ENCODE measurements at places on chromosomes 3 and 15.

DNA sequence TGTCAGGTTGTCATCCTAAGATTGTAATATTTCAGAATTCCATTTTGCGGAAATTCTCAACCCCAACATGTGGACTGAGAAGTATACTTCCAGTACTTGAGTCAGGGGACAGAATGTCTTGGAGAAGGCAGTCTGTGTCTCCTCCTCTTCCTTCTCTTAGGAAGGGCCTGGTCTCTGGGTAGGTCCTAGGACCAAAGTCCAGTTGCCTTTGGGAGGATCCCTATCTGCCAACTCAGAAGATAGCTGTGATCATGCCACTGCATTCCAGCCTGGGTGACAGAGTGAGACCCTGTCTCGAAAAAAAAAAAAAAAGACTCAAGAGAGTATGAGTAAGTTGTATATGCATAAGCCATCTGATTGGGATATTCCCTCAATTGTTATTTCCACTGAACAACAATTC, 23.9 kb upstream of the FAM3D start:
- DNase-seq, result no peak

DNA sequence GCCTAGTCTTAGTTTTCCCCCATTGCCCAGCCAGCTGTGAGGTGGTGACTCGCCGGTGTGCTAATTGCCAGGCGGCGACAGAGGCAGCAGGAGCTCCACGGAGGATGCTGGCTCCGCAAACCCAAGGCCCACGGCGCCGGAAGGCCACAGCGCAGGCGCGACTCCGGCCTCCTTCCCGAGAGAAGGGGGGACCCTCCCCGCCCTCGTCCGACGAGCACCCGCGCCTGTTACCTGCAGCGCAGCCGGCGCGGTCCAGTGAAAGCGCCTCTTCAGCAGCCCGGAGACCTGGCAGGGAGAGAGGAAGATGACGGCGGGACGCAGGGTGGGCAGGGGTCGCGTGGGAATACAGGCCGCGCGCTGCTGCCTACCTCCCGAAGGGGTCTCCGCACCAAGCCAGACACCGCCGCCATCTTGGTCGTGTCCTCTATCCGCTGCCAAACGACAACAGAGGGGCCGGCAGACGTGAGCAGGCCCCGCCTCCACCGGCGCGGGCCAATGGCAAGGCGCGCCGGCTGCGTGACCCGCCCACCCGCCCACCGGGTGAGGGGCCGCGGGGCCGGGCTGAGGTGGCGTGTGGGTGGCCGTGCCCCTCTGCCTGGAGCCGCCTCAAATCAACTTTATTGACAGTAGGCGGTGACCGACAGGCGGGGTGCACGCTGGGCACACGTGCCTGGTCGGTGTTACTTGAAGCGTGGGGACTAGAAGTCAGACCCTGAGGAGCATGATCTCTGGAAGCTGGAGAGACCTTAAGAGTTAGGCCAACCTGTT, at the start of gene PDHB:
TSS of gene PDHB (minus strand) at position 433 of the 768 bp plus-strand sequence. CDS start at position 410, 23 bp downstream.
- DNase-seq, result peak; percentile 87

DNA sequence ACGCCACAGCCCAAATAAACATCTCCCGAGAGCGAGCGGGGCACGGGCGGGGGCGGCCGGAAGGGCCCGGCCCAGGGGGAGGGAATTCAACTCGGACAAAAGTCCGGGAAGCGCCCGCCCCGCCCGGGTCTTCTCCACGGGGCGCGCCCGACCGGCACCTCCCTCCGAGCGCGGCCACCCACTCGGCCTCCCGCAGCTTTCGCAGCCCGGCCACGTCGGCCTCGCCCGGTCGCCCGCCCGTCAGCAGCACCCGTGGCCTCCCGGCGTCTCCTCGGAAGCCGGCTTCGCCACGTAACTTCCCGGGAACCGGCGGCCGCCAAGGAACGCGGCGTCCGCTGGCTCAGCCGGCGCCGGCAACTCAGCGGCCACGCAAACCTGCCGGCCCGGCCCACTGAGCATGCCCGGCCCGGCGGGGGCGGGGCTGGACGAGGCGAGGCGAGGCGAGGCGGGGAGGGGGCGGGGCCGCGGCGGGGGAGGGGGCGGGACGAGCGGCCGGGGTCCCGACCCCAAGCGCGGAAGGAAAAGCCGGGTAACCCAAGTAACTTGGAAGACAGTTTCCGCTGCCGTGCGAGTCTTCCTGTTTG, at the start of gene TJP1:
TSS of gene TJP1 (minus strand) at position 369 of the 584 bp plus-strand sequence. CDS start 440 bp downstream, outside the sequence.
- DNase-seq, result peak; percentile 87

GRCh38 chr3:139778682-139779233, 101.0 kb upstream of the NMNAT3 start:
- DNase-seq, result no peak

- no peak for DNase-seq
These were observed 54.4 kb downstream of the C3orf80 start for GRCh38 chr3:160279657-160280056.

DNA sequence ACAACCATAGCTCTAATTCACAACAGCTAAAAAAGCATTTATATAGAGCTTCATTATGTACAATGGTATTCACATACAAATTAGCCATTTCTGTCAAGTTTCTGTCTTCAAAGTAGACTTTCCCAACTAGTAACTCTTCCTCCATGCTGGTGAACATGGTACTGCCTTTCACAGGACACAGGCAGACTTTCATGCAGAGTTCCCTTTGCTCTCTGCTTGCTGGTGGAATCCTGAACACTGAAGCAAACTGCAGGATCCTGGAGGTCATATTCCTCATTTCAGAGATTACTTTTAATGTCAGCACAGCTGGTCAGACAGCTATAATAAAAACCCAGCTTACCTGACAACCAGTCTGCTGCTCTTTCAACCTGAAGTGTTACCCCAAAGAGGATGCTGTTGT, 53.6 kb downstream of the TASOR start:
- DNase-seq, result no peak

- DNase-seq, result no peak
These were observed 146.1 kb upstream of the IQSEC1 start for GRCh38 chr3:13219077-13219901.

DNA sequence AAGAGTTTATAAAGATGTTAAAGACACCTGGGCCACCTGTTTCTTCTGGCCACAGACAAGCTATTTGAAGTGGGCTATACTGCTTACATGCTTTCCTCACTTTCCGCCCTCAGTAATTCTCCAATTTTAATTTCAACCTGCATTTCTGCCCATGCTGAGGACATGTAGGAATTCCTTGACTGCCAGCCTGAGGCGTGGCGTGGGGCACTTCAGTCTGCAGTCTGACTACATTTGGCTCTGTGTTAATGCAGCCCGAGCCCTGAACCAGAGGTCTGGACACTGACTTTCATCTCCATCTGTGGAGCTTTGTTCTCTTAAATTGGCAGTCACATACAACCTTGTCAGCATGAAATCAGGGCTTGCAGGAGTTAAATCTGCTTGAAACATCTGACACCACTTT, 8.5 kb downstream of the UQCC5 start:
- no peak for DNase-seq

DNA sequence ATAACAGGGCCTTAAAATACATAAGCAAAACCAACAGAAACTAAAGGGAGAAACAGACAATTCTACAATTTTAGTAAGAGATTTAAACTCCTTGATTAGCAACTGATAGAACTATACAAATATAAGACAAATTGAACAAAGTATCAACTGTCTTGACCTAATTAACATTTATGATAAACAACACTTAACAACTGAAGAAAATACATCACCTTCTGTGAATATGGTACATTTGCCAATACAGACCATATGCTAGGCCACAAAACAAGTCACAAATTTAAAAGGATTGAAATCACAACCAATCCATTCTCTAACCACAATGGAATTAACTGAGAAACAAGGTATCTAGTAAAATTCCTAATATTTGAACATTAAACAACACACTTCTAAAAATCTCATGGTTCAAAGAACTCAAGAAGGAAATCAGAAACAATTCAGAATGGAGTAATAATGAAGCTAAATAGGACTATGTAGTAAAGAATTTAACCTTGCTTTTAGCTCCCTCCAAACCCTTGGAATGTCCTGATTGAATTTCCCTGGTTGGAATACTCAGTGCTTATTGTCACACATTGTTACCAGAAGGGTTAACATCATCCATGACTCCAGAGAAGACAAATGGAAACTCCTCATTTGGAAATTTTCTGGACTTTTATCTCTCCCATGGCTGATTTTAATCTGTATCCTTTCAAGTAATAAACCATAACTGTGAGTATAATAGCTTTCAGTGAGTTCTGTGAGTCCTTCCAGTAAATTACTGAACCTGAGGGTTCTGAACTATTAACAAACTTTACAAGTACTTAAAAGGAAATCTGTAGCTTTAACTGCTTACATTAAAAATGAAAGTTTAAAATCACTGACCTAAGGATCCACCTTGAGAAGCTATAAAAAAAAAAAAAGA, 88.8 kb downstream of the DLG1 start:
- DNase-seq, result no peak

- DNase-seq, result no peak
These were observed 7.4 kb upstream of the FGF7 start for GRCh38 chr15:49415638-49416037.

GRCh38 chr3:61853912-61854311, 292.5 kb downstream of the PTPRG start:
- no peak for DNase-seq

DNA sequence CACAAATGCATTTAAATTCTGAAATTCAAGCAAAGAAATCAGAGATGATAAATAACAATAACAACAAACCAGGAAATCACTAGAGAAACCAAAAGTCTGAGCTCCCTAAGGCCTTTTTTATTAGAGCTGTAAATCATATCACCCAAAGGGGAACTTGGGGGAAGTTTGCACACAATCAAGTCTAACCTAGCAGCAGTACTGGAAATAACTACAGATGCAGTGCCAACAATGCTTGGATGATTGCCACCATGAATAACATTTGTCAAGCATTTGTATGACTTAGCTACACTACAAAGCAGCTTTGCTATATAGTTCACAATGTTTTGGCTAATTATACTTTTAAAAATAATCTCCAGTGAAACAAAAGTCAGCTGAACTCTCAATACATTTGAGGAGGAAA, 27.8 kb downstream of the SHQ1 start:
- DNase-seq, result no peak

- no peak for DNase-seq
These were observed 595.8 kb upstream of the BCHE start for GRCh38 chr3:166433060-166433459.

DNA sequence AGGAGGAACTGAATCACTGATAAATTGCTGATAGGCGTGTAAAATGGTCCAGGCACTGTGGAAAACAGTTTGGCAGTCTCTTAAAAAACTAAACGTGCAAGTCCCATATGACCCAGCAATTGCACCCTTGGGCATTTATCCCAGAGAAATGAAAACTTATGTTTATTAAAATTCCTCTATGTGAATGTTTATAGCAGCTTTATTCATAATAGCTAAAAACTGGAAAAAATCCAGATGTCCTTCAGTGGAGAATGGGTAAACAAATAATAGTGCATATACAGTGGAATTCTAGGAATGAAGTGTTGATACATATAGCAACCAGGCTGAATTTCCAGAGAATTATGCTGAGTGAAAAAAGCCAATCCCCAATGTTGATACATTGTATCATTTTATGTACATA, 482.2 kb upstream of the PDZRN3 start:
- DNase-seq, result no peak

- no peak for DNase-seq
These were observed 22.7 kb downstream of the NIPA2 start for GRCh38 chr15:22861161-22861560.

DNA sequence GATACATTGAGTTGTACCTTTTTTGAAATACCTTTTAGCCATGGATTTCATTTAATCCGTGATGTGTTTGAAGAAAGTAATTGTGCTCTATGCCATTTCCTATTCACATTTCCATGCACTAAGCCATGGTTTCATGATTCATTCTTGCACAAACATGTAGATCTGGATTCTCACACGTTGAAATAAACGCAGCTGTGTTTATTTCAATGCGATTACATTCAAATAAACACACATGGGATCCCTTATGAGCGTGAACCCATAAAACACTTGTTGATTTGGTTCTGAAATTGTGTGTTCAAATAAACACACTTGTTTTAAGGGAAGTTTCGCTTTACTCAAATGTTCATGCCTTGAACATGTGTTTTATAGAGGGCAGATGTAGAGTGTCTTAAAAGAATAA, 39.2 kb downstream of the BBX start:
- DNase-seq, result no peak

- peak; percentile 91 for DNase-seq
These were observed 11.3 kb upstream of the C3orf52 start for GRCh38 chr3:112074616-112075497.

- no peak for DNase-seq
These were observed 5.6 kb downstream of the MYO1E start for GRCh38 chr15:59367022-59367451.

- DNase-seq, result no peak
These were observed 27.4 kb downstream of the SEC22A start for GRCh38 chr3:123229145-123229544.

DNA sequence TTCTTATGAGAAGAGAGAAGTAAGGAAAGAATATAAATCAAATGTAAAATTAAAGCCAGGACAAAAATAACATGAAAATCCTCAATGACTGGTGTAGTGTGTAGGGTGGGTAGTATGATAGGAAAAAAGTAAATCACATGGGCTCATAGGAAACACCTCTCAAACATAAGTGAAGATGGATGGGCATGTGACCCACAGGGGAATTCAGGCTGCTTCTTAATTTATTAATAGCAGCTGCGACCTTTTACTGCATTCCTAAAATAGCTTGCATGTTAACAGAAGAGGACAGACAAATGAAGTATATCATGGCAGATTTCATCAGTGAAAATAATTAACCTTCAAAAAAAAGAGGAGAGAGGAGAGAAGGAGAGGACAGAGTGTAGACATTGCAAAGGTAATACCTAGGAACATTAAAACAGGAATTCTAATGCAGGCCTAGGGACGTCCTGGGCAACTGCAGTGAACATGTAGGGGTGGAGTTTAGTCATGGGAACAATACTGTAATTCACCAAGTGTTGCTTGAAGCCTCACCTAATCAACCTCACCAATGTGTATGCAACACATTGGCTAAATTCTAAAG, 132.9 kb downstream of the KCNMB2 start:
- DNase-seq, result no peak

- no peak for DNase-seq
These were observed 170.3 kb downstream of the SUCLG2 start for GRCh38 chr3:67484085-67484484.

DNA sequence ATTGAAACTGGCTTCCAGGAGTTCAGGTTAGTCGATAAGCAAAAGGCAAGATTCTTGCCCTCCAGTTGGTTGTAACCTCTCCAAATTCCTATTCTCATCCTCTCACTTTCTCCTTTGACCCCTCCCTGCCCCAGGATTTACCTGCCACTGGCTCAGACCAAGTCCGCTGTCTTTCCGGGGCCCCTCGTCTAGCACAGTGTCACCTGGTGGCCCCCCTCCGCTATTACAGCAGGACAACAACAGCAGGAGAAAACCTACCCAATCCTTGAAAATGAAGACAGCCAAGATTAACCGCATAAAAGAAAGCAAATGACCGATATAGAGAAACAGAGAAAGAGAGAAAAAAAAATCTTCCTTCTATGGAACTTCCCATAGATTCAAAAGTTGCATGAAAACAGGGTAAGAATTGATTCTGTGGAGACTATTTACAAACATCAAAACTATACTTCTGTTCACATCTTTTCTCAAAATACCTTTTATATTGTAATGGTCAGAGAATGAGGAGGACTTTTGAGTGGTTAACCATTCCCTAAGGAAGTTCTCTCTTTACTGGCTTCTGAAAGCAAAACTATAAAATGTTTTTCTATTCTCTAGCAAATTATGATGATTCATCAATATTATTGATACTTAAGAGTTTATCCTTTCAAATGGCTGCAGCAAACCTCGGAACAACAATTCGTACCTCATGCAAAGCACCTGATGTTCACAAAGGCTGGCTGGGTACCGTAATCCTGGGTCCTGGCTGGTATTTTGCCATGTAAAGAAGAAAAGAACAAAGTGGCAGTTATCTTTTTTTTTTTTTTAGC, 10.0 kb upstream of the ST8SIA2 start:
- DNase-seq, result no peak

GRCh38 chr15:67170143-67170925, 84.1 kb downstream of the AAGAB start:
- DNase-seq, result no peak

Data from RWPE2 (cell line).